Activated CD4-positive, alpha-beta memory T cell treated with anti-CD3 and anti-CD28 coated beads for 36 hours (primary cell): ENCODE measurements at places on chromosomes 13 and 19.

DNA sequence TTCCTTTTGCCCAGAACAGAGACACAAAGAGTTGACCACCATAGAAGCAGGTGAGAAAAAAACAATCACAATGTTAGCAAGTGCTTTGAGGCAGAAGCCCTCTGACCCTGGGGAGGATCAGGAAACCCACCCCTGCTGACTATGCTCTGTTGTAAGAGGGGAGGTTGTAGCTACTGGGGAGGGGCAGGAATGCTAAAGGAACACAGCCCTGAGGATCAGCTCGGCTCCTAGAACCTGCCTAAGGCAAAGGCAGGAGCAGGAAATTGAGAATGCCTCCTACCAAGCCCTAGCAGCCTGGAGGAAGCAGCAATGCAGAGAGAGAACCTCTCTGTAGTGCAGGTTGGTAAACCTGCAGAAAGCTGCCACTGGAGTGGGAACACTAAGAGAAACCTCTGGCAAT, 624.0 kb upstream of the KLF12 start:
- DNase-seq: no peak

- no peak for DNase-seq
These were observed 34.3 kb downstream of the RASA3 start for GRCh38 chr13:114097893-114098688.

- no peak for DNase-seq
These were observed 61.2 kb upstream of the FRY start for GRCh38 chr13:31970231-31970930.

DNA sequence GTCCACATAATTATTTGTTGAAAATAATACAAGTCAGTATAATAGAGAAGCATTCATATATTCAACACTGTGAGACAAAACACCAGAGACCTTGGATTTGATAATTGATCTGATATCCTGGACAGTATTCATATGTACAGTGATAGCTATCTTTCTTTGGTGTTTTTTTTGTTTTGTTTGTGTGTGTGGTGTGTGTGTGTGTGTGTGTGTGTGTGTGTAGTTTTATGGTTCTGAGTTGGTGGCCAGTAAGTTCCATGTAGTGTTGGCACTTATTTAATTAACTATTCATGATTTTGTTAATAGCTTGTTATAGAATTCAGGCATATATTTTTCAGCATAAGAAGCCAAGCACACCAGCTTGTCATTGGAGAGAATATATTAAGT, 1.6 kb upstream of the ANGPTL6 start:
- no peak for DNase-seq

DNA sequence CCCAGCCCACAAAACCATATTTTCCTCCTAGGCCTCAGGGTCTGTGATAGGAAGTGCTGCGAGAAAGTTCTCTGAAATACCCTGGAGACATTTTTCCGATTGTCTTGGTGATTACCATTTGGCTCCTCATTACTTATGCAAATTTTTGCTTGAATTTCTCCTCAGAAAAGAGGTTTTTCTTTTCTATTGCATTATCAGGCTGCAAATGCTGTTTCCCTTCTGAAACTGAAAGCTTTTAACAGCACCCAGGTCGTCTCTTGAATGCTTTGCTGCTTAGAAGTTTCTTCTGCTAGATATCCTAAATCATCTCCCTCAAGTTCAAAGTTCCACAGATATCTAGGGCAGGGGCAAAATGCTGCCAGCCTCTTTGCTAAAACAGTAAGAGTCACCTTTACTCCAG, 434.2 kb downstream of the PCDH20 start:
- no peak for DNase-seq
